ENCODE measurements at places on chromosomes 4 and X. TPM values are rescaled to one million over a fixed set of nuclear protein-coding genes. Genes with fewer than 3 reads are reported as not detected.
A peak's percentile ranks its signal among the peaks of the same experiment; 100 is the strongest.

DNA sequence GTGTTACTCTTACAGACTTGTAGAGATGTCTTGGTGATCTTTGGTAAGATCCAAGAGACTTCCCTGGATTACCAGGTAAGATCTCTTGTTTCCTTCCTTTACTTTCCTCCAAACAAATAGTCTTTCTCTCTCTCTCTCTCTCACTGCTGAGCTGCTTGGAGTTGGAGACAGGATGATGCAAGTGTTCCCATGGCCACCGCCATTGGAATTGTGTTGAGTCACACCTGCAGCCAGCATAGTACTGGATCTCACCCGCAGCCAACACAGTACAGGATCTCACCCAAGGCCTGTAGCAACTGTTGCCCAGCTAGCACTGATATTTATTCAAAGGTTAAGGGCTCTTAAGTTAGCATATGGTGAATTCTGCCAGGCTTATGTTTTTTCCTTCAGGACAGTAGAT, 1080.9 kb downstream of the FAT4 start:
- no peak for DNase-seq

- DNase-seq: no peak
Measured at GRCh38 chr4:155772459-155773195, 13.8 kb downstream of the GUCY1B1 start.

- no peak for DNase-seq
Measured at GRCh38 chrX:150473371-150473770, 95.0 kb upstream of the MTM1 start.

GRCh38 chr4:82957045-82957444, 53.6 kb downstream of the LIN54 start:
- DNase-seq: no peak

GRCh38 chrX:15680401-15680800, 15.8 kb upstream of the CLTRN start:
- peak; percentile 30 for DNase-seq

DNA sequence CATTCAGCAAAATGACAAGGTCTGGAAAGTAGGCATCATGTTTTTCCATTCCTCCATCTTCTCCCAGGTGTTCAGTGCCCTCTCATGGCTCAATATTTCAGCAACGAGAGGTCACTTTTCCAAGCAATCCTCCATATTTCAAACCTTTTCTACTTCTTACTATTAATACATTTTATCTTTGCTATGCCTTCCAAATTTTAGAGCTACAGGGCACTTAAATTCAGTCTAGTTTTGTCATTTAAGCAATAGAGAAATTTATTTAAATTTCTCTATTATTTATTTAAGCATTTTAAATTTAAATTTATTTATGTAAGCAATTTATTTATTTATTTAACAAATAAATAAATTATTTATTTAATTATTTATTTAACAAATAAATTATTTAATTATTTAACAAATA, 305.1 kb upstream of the ANXA10 start:
- DNase-seq: no peak

GRCh38 chrX:97672608-97673007, 788.9 kb downstream of the RPA4 start:
- DNase-seq: peak; percentile 5

DNA sequence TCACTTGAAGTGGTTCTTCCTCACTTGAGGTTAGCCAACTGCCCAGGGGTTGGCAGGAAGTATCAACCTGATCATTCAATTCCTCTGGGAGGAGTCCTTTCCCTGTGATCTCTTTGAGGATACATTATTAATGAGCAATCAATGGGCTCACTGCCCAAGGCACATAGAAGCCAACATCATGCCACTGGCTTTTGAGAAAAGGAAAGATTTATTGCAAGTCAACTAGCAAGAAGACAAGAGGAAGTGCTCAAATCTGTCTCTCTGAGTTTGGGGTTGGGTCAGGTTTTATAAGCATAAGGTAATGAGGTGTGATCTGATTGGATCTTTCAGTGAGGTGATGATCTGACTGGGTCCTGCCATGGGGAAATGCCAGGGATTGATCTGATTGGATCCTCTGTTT, 39.6 kb downstream of the FGFBP1 start:
- no peak for DNase-seq

GRCh38 chrX:132373610-132374009, 115.2 kb downstream of the MBNL3 start:
- no peak for DNase-seq

GRCh38 chrX:120752431-120753082, 122.7 kb upstream of the C1GALT1C1 start:
- DNase-seq: no peak

DNA sequence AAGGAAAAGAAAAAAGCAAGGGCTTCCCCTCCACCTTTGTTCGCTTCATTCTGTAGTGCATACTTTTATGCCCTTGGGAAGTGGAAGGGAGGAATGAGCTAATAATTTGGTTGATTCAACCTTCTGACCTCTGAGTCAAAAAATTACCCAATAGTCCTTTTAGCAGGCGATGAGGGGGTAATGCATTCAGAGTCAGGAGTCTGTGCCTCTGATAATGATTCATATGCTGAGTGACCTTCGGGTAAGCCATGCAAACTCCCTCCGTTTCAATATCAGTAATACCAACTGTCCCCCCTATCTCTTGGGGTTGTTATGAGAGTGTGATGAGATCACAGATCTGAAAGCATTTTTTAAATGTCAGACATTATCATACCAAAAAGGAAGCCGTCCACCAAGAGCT, 41.6 kb upstream of the ACSL4 start:
- DNase-seq: no peak

Gene CENPVL1
- polyA plus RNA-seq: 0.10 TPM

Gene DNAAF6
- not detected for polyA plus RNA-seq

Gene BMPR1B
- polyA plus RNA-seq: 1.8 TPM

Gene ANXA10
- 14.7 TPM for polyA plus RNA-seq

Gene UCHL1
- 111 TPM for polyA plus RNA-seq

Gene IL3RA
- 1.9 TPM for polyA plus RNA-seq
